ENCODE measurements at places on chromosomes 11 and 22.

GRCh38 chr11:44140805-44141204, 45.3 kb downstream of the EXT2 start:
- no peak for DNase-seq

- no peak for DNase-seq
Observed at GRCh38 chr11:31782257-31782656, 28.9 kb downstream of the PAX6 start.

- no peak for DNase-seq
Observed at GRCh38 chr11:64322925-64323260, 5.0 kb downstream of the PRDX5 start.

DNA sequence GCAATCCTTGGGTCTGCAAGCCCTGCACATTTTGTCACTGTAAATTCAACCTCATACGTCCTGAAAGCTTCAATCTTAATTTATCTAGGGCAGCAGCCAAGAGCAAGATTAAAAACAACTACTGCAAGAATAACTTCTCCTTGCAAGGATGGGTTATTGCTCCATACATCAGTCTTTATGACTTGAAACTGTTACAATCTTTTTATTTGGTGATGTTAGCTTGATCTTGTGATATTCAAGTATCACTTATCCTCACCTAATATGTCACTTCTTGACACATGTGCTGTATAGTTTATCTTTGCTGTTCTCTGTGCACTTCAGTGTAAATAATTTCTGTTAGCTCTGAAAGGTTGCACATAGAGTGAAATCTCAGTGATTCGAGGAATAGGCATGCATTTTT, 14.7 kb upstream of the APLP2 start:
- no peak for DNase-seq

DNA sequence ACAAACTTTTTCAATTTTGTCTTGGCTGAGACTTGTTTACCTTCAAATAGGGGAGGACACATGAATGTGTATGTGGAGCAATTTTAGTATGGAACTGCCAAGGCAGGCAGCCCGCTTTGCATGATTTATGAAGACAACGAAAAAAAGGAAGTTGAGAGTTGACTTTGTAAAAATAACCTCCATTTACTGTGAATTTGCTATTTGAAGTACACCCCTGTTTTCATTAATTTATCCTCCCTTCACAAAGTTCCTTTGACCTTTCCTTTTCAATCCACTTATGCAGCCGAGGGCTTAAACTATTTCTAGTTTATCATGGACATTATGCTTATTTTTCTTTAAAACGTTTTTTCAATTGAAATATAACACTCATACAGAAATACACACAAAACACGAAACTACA, 369.6 kb upstream of the CADM1 start:
- DNase-seq, result no peak

DNA sequence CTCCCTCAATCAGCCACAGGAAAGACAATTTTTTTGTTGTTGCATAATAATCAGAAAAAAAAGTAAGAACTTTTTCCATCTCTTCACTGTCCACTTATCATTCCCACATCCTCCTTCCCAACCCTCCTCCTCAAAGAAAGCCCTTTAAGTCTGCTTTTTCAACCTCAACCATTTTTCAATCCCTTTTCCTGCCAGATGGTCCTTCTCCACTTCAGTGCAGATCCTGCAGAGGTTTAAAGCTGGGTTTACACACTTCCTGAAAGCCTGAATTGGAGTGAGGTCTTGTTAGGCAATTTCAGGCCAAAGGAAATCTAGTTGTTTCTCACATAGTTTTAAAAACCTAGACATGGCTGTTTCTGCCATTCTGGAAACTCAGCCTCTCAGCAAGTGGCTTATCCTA, 78.3 kb downstream of the RPL27A start:
- no peak for DNase-seq

DNA sequence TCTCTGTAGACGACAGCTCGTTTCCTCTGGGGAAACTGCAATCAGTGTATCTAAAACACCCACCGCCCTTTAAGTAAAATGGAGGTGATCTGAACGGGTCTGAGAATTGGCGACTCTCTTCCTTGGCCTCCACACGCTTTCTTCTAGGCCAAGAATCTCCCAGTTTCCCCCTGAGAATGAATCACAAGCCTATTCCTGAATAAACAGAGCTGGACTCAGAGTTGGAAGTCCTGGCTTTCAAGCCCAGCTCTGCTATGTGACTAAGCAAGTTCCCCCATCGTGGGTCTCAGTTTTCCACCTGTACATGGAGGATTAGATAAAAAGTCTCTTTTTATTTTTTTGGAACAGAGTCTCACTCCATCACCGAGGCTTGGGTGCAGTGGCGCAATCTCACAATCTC, 200.4 kb downstream of the MN1 start:
- DNase-seq, result no peak

DNA sequence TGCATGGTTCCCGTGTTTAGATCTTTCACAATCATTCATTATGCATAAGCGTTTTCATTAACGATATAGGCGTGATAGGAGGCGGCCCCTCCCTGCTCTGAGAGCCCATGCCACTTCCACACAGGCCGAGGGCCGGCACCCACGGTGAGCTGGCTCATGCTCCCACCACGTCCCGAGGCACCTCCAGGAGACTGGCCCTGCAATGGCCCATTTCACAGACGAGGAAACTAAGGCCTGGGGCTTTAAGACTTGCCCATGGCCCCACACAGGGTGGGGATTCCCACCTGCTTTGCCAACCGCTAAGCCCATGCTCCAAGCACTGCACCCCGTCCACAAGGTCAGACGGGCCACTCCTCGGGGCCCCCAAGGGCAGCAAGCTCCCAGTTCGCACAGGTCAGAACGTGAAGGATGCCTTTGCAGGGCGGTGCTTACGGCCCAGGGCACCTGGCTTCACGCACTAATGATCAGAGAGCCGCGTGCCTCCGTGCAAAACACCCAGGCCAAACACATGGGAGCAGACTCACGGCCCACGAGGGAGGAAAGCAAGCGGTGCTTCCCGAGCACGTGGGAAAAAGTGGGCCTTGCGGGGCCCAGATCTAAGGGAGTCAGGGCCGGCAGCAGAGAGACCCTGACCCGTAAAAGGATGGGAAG, 8.3 kb downstream of the OSBPL5 start:
- no peak for DNase-seq

DNA sequence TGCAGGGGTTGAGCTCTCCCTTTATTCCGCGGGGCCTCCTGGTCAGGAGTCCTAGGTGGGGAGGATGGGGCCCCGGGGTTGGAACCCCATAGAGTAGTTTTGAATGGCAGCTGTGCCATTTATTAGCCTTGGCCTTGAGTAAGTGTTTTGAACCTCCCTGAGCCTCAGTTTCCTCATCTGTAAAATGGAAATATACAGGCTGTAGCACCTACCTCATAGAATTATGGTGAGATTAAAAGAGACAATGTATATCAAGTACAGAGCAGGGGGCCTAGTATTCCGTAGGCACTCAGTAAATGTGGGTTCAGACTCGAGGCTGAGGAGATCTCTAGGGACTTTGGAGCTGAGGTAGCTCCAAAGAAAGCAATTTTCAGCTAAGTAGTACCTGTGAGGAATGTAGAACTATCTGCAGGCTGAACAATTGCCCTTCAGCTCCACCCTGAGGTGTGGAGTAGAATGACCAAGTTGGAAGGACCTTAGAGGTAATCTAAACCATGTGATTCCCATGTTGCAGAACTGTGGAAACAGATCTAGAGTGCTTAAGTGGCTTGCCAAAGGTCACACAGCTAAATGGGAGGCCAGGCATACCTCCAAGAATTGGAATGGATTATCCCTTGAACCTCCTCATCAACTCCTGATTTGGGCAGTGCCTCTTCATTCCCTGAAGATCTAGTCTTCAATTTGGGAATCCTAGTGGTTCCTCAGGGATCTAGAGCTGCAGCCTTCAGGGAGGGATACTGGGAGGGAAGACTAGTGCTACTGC, 682 bp downstream of the PGAP2 start:
- DNase-seq, result no peak

DNA sequence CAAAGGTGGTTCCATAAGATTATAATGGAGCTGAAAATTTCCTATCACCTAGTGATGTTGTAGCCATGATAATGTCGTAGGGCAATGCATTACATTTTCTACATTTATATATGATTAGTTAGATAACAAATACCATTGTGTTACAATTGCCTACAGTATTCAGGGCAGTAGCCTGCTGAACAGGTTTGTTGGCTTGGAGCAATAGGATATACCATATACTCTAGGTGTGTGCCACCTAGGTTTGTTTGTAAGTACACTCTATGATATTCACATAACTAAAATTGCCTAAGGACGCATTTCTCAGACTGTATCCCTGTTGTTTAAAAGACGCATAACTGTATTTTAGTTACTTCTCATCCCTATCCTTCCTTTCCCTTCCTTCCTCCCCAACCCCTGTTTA, 13.6 kb downstream of the PLEKHB1 start:
- DNase-seq, result no peak

- no peak for DNase-seq
Observed at GRCh38 chr11:18264035-18264434, 2.0 kb upstream of the SAA1 start.

GRCh38 chr11:62124186-62125113, 639 bp downstream of the INCENP start:
- DNase-seq, result no peak

DNA sequence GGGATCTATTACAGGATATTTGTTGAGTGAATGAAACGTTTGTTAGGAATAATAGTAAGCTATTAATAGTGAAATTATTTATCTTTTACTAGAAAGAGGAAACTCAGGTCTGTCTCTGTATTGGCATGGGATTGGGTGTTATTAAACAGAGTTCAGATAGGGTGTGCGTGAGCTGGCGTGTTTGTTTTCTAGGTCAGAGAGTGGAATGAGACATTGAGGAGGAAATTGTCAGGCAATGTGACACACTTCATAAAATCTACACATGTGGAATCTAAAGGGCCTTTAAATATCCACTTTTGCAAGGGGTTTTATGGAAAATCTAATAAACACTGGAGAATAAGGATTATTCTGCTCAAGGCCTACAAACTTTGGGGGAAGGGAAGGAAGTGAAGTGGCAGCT, 552.9 kb downstream of the NTM start:
- DNase-seq, result no peak

DNA sequence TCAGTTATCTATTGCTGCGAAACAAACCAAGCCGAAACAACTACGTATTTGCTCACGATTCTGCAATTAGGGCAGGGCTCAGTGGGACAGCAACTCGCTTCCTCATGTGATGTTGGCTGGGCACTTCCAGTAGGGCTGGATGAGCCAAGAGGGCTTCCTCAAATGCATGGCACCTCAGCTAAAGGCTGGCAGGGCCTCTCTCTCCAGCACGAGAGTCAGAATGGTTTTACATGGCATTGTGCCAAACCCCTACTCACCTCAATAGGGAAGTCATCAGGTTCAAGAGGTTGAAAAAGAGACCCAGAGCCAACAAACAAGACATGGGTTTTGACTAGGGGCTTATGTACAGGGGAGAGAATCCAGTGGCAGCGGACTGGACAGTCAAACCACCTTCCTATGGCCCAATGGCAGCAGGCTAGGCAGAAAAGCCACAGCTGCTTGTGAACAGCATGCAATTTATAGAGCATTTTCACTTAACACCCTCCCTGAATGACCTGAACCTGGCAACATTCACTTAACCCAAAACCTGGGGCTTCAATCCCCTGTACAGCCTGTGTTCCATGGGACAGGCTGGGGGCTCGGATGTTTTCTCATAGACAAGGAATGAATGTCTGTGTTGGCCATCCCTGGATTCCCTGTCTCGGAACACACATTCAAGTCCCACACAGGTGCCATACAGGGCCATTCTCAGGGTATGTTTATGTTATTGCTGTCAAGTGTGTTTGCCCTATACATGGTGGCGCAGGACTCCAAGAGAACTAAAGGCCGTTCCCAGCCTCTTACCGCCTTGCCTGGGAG, 154.2 kb upstream of the NAV2 start:
- no peak for DNase-seq

DNA sequence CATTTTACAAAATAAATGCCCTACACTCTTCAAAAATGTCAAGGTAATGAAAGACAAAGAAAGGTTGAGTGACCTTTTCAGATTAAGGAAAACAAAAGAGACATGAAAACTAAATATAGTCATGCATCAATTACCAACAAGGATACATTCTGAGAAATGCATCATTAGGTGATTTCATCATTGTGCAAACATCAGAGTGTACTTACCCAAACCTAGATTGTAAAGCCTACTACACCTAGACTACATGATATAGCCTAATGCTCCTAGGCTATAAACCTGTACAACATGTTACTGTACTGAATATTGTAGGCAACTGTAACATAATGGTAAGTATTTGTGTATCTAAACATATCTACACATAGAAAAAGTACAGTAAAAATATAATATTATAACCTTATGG, 26.7 kb downstream of the INTS4 start:
- DNase-seq, result no peak

DNA sequence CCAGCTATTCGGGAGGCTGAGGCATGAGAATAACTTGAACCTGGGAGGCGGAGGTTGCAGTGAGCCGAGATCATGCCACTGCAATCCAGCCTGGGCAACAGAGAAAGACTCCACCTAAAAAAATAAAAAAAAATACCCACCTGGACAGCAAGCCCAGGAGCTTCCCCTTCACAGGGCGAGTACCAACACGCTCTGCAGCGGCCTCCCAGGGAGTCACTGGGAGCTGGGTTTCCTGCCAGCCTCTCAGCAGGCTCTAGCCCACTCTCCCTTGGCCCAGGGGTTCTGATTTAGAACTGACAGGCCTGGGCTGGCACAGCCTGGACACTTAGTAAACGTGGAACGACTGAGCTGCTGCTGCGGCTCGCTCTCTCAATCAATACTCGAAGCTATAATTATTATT, 2.0 kb upstream of the CABP7 start:
- no peak for DNase-seq

DNA sequence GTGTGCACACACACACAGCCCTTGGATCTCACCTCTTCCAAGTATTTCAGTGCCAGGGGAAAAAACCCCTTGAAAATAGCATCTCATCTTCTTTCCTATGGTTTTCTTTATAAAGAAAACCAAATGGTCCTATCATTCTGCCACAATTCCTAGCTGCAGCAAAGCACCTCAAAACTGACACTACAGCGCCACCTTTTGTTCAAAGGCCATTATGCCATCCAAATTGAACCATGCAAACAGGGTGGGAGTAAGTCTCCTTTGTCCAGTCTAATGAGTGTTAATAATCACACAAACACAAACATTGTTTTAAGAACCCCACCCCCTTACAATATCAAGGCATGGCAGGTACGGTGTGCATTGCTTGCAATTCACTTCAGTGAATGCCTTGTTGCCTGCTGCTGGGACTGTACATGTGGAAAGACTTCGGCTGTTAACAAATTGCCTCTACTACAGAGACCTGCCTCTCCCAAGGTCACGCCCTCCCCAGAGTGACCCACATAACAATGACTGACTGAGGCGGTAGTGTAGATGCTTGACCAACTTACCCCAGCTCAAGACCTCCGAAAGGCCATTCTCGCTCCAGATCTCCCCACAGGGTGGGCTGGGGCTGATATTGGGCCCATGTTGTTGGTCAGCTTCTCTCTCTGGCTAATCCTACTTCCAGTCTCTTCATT, 31.7 kb downstream of the FAM181B start:
- no peak for DNase-seq

DNA sequence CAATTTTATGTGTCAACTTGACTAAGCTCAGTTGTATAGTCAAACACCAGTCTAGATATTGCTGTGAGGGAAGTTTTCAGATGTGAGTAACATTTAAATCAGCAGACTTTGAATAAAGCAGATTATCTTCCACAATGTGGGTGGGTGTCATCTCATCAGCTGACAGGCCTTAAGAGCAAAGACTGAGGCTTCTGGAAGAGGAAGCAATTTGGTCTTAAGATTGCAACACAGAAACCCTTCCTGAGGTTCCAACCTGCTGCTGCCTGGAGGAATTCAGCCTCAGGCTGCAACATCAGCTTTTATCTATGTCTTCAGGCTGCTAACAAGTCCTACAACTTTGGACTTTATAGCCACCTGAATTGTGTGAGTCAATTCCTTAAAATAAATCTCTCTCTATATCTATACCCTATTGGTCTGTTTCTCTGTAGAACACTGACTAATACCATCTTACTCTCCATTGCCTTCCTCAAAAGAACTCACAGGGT, 277.2 kb upstream of the PLET1 start:
- no peak for DNase-seq

All from activated CD8-positive, alpha-beta memory T cell treated with anti-CD3 and anti-CD28 coated beads for 4 hours (primary cell).